ENCODE measurements at places on chromosomes 1 and 21. TPM values are rescaled to one million over a fixed set of nuclear protein-coding genes. Genes with fewer than 3 reads are reported as not detected.
A peak's percentile ranks its signal among the peaks of the same experiment; 100 is the strongest.

ZNF683 gene
- total RNA-seq, result 0.15 TPM

TLCD4 gene
- 45.4 TPM for total RNA-seq

DEDD gene
- 25.1 TPM for total RNA-seq

CHI3L2 gene
- total RNA-seq, result 5.6 TPM

KLF17 gene
- not detected for total RNA-seq

PLCH2 gene
- total RNA-seq, result 0.09 TPM

LCE7A gene
- total RNA-seq, result not detected

NIPAL3 gene
- total RNA-seq, result 23.0 TPM

INSRR gene
- total RNA-seq, result 0.05 TPM

LDLRAD1 gene
- not detected for total RNA-seq

DNA sequence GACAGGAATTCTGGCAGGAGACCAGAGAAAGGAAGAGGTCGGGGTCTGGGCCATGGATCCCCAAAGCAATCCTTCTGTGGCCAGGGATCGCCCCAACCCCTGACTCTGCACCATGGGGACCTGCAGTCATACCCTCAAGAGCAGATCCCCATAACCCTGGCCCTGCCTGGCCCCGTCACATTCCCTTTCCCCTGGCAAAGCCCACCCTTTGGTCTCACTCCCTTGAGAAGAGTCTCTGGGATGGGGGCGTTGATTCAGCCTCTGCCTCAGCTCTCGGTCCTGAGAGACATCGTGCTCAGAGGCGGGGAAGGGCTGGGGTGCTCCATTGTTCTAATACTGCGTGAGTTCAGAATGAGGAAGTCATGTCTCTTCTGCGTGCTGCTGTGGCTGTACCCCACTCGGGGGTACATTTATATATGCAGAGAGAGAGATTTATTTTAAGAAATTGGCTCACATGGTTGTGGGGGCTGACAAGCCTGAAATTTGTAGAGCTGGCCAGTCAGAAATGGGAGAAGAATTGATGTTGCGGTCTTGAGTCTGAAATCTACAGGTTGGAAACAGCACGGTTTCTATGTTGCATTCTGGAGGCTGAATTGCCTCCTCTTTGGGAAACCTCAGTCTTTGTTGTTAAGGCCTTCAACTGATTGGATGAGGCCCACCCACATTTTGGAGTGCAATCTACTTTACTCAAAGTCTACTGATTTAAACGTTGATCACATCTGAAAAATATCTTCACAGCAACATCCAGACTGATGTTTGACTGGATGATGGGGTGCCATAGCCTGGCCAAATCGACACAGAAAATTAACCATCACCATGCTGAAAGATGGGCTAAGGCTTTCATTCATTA is 4.2 kb upstream of the PADI2 start:
- no peak for DNase-seq

DNA sequence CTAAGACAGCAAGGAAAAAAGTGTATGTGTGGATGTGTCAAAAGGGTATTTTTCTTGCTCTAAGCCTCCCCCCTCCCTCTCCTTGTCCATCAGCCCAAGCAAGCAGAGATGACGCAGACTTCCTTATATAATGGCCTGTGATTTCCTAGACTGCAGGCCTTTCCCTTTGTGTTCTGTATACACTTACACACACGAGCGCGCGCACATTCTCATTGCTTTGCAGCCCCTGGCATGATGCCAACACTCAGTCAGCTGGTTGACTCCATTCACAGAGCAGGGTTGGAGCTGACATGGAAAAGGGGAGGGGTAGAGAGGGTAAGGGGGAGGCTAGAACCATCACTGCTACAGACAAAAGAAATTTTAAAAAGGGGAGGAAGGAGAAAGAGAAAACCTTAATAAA is 41.8 kb downstream of the GATAD2B start:
- peak; percentile 81 for DNase-seq

DNA sequence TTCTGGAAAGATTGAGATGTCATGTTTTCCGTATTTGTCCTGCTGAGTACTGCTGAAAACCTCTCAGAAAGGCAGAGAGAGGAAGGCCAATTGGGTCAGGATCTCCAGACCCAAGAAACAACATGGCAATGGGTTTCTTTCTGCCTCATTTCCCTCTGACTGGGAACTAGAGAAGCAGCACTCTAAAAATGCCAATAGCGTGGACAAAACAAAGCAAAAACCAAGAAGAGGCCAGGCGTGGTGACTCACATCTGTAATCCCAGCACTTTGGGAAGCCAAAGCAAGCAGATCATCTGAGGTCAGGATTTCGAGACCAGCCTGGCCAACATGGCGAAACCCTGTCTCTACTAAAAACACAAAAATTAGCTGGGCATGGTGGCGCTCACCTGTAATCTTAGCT is 18.3 kb downstream of the TNFRSF9 start:
- DNase-seq, result no peak

GRCh38 chr1:154780541-154780940 is 89.5 kb downstream of the KCNN3 start:
- no peak for DNase-seq

- DNase-seq, result no peak
Measured at GRCh38 chr1:93607814-93608186, 73.8 kb downstream of the BCAR3 start.

- no peak for DNase-seq
Measured at GRCh38 chr1:93087532-93087931, 8.4 kb downstream of the MTF2 start.

DNA sequence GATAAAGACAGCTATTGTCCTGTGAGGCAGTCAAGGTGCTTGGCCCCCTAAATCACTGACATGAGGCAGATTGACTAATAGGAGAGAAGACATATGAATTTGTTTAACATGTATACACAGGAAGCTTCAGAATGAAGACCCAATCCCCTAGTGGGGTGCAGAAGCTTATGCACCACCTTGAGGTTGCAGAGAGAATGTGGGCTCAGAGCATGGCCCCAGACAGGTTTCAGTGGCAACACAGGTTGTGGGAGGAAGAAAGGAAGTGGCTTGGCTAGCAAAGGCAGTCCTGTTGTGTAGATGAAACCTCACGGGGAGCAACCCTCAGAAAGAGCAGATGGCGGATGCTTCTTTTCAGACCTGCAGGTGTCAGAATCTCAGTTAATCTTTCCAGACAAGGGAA is 37.0 kb upstream of the PARP1 start:
- no peak for DNase-seq

- no peak for DNase-seq
Measured at GRCh38 chr1:99943223-99943794, 26.5 kb upstream of the SLC35A3 start.

- no peak for DNase-seq
Measured at GRCh38 chr1:94790670-94791069, 29.5 kb upstream of the SLC44A3 start.

- no peak for DNase-seq
Measured at GRCh38 chr1:172149346-172149745, 271.1 kb upstream of the C1orf105 start.

- DNase-seq, result peak; percentile 49
Measured at GRCh38 chr1:172893146-172893841, 157.4 kb downstream of the TNFSF18 start.

DNA sequence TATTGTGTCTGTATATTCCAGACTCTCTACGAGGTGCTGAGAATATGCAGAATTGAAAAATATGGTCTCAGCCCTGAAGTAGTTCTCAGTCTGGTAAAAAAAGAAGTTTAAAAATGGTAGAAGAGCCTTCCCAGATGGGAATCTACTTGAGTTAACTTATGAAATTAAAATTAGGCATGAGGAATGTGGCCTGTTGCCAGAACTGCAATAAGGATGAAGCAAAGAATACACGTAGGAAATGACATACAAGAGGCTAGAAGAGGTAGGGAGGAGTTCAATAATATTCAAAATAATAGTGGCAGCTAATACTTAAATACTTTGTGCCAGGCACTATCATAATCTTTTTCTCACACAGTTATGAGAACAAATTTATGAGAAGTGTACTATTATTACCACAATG is 6.3 kb downstream of the ASPM start:
- DNase-seq, result no peak

DNA sequence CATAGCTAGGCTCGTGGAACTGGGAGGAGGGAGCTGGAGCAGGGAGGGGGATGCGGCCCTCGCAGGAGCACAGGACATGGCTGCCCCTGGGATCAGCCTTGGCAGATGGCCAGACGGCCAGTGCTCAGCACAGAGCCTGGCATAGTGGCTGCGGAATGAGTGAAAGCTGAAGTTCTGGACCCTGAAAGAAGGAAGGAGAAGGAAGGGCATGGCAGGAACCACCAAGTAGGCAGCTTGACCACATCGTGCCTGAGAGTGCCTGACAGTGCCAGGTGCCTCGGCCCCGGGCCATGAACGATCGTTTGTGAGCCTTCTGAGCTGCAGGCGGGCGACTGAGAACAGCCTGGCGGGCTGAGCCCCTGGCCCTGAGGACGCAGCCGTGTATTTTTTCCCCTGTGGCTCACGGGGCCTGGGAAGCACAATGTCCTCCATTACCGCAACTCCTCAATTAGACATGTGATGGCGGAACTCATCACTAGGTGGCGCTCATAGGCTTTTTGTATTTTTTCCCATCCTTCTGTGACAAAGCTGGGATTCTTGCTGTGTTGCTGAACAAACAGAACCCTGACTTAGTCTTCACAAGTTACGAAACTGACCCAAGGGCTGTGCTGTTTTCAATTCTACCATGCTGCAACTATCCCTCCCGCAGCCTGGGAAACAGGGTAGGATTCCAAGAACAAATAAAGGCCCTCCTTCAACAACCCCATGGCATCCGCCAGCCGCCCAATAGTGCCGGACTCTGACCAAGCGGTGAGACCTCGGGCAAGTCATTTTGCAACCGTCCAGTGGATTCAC is 29.9 kb upstream of the TMEM61 start:
- DNase-seq, result peak; percentile 55

- DNase-seq, result no peak
Measured at GRCh38 chr1:52919051-52919722, 2.4 kb downstream of the ECHDC2 start.

GRCh38 chr1:67579623-67580394 is 105.2 kb upstream of the GADD45A start:
- DNase-seq, result no peak

GRCh38 chr1:108814343-108815125 is 42.4 kb downstream of the AKNAD1 start:
- DNase-seq, result no peak

GRCh38 chr21:29017639-29018237 is 1.4 kb downstream of the RWDD2B start:
- no peak for DNase-seq

DNA sequence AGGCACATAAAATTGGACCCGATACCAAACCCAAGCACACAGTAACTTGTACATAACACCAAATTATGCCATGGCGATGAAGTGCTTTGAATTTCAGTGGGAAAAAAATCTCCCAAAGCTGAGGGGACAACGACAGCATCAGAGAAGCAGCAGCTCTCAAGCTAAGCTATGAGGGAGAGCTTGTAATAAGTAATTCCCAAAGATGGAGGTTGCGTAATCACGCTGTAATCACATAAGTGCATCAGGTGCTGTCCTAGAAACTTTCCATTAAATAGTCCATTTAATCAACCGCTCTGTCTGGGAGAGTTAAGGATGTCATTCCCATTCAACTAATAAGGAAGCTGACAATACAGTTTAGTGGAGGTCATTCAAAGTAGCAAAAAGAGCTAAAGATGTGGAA is 37.6 kb upstream of the KRTAP19-8 start:
- DNase-seq, result no peak

DNA sequence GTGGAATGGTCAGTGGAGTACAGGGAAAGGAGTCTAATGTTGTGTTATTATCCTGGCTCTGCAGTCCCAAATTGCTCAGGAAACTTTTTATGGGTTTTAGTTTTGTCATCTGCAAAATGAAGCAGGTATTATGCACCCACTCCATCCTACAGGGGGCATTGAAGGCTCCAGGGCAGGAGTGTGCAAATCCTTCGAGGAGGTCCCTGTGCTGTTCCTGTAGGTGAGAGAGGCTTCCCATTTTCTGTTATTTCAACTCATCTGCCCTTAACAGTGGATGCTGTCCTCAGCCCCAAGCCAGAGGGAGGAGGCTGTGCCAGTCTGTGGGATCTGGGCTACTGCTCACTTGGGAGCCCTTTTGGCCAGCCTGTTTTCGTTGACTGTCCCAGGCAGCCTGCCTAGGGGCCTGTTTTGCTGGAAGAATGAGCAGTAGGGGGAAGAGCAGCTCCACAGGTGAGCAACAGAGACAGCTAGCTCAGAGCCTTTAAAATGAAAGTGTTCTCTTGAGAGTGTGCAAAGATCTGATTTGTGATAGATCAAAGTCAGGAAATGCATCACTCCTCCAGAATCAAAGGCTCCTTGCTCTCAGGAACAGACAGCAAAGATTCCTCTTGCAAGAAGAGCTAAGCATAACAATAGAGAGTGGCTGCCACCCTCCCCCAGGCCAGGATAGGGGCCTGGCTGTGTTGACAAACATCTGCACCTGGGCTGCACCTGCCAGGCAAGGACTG is 317.6 kb upstream of the PROX1 start:
- no peak for DNase-seq

GRCh38 chr1:178093951-178094738 is at the start of gene RASAL2:
Gene RASAL2 (plus strand): TSS chr1:178094104. CDS start chr1:178094493, 389 bp downstream.
- peak; percentile 68 for DNase-seq

- DNase-seq, result no peak
Measured at GRCh38 chr1:203686091-203686632, 59.5 kb downstream of the ATP2B4 start.

DNA sequence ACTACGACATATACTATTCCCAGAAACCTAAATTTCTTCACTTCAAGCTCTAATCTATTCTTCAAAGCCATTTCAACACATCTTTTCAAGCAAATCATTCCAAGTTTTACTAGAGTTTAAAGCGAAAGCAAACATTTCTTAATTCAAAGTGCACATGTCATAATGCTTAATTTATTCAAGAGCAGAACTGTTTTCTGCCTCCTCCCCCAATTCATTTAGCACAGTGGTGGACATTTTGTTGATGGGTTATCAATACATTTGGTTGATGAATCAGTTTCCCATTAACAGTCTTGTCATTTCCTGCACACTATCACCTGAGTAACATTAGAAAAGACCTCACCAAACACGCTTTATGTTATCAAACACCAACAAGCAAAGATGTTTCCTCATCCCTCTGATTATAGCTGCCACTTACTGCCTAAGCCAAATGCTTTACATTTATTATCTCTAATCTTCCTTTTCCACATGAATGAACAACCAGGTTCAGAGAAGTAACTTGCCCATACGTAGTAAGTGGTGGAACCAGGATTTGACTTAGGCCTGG is 2.0 kb downstream of the SRSF4 start:
- DNase-seq, result no peak

DNA sequence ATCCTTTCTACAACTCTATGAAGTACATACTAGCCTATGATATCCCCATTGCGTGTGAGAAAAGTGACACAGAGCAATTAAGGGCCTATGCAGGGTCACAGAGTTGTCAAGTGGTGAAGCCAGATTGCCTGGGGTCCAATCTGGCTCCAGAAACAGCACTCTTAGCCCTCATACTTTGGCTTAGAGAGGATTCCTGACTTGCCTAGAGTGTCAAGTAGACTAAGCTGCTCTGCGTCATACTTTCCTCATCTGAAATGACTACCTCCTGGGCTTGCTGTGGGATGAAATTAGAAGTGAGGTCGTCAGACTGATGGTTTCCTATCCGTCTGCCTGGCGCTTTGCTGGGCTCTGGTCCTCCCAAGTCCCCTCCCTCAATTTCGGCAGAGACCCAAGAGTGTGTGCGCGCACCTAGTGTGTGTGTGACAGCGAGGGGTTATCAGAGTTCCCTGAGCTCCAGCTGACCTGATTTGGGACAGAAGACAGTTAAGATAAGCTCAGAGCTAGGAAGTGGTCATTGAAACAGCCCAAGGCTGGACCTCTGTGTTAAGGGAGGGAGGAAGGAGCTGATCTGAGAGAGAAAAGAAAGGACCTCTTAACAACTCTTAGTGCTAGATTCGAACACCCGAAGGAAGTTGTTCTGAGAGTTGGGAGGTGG is 5.4 kb upstream of the NUAK2 start:
- no peak for DNase-seq
